Hindlimb muscle (tissue), 1 donor: ENCODE measurements at places on chromosomes 12 and 14.
A peak's percentile ranks its signal among the peaks of the same experiment; 100 is the strongest.

- DNase-seq, result no peak
These were observed 68.8 kb downstream of the GALNT16 start for GRCh38 chr14:69328765-69329164.

GRCh38 chr14:24712909-24713308 is 78.9 kb upstream of the GZMB start:
- no peak for DNase-seq

DNA sequence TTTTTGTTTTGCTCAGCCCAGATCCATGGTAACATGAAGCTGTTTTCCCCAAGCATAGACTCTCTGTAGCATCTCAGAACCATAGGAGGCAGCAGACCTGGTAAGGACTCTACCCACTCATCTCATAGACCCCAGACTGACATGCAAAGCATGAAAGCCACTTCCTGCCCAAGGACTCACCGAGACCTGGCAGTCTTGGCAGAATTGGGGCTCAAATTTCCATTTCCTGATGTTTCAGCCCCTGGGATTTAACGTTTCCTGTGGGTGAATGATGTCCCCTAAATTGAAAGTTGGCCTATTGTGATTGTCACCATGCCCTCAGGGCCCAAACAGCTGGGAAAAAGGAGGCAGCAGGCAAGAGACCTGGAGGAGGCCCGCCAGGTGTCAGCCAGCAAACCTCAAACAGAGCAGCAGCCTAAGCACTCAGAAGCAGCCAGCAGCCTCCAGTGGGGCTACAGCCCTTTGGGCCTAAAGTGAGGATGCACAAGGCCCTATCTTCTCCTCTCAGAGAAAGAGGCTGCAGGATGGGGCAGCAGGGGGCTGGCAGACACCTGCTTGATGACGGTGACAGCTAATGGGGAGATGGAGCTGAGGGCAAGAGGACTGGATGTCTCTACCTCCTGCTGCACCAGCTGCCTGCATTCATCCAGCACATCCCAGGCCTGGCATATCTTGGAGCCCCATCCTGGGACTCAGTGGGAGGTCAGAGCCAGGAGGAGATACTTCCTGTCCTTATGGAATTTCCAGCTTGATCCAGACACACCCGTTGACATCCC is 8.5 kb downstream of the KRT85 start:
- DNase-seq, result no peak

- DNase-seq, result peak; percentile 8
These were observed 1.3 kb downstream of the TMEM233 start for GRCh38 chr12:119594772-119595445.

DNA sequence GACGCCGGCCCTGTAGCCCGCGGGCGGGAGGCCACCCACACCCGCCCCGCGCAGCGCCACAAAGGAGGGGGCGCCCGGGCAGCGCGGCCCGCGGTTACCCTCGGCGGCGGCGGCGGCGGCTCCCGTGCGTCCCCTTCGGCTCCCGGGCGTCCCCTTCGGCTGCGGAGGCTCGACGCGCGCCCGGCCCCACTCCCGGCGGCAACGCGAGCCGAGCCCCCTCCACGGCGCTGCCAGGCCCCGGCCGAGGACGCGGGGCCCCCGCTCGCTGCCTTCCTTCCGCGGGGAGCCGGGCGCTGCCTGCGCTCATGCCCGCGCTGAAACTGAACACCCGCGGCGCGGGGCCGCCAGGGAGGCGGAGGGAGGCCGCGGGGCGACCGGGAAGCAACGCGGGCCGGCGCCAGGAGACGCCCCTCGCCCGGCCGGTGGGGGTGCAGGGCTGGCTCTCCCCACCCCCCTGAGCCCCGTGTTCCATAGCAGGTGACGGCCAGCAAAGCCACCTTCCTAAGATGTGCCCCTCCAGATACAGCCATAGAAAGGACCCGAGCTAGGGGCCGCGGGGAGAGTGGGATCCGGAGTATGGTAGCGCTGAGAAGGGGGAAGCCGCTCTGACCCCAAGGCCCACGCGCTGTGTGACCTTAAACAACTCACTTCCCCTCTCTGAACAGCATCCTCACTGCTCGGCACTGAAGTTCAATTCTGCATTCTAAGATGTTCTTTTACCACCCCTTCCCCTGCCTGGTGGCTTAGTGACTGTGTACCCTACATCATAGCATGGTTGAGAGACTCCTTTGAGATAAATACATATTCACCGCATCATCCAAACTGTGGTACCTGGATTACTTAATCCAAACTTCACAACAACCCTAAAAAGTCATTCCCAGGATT is 42.8 kb downstream of the KDM2B start:
- DNase-seq, result no peak

GRCh38 chr14:105882626-105883025 is 356.2 kb downstream of the TMEM121 start:
- no peak for DNase-seq

GRCh38 chr14:93787465-93788292 is 606 bp downstream of the PRIMA1 start:
- DNase-seq, result no peak

- DNase-seq, result no peak
These were observed 279.7 kb upstream of the SOX5 start for GRCh38 chr12:24229031-24229700.

DNA sequence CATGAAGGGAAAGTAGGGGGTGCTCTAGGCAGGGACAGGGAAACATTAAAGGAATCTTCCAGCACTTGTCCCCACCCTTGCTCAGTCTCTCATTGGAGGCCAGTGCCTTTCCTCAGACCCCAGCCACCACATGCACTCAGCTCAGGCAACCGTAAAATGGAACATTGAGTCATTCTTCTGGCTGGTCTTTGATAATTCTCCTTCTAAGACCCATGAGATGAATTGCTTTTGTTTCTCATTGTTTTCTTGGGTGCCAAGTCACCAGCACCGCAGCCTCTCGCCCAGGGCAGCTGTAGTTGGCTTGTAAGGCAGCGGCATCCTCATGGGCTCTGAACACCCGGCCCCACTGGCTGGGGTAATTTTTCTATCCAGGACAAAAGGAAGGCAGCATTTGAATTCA is 108.2 kb downstream of the PHETA1 start:
- DNase-seq, result no peak

DNA sequence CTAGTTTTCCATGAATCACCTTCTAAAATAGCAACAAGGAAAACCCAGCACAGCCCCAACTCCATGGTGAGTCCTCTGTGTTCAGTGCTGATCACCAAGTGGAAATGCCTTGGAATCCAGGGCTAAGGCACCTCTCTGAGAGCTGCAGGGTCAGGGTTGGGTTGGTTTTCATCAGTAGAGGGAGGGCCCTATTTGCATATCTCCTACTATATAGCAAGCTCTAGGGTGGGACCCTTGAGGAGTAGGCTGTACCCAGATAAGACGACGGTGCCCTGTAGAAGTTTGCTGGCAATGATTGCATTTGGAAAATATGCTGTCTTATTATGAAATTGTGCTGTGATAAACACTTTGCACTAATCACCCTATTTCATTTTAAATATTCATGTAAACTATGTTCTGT is 1011.8 kb downstream of the TMEM121 start:
- DNase-seq, result no peak

DNA sequence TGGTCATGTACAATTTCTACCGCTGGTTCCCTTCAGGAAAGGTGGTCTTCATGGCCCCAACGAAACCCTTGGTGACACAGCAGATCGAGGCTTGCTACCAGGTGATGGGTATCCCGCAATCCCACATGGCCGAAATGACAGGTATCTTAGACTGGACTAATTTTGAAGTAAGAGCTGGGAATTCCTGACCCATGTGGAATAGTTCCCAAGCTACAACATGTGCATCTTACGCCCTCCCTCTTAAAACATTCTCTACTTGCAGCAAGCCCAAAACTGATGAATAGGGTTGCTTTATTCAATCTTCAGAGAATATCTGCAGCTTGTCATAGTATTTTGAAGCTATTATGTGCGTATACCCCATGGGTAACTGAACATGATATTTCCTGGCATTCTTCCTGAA is 669 bp downstream of the FANCM start:
- no peak for DNase-seq

DNA sequence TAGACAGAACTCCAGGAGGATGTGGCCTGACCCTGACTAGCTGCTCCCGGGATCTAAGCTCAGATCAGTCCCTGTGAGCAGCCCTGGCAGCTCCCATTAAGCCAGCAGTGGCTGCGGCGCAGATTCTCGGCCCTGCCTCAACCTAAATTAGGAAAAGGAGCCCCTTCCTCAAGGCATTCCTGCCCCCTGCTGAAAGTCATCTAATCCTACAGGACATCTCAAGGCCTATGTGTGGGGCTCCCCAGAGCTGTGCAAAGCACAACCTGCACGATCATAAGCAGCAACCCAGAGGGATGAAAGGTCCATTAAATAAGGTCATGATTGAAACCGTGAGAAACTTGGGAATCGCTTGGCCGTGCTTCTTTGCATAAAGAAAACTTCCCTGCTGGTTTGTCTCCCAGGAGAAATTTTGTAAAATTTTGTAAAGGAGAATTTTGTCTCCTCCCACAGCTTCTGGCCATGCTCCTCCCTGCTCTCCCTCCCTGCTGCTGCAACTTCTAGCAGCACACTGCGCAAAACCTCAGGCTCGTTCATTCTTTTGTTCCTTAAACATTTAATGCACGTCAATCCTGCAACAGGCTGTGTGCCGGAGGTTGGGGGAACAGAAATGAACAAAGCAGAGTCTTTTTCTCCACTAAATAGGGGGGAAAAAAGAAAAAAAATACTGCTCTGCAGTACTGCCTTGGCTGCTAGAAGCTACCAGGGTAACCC is 96.6 kb upstream of the SLC35F4 start:
- peak; percentile 23 for DNase-seq

DNA sequence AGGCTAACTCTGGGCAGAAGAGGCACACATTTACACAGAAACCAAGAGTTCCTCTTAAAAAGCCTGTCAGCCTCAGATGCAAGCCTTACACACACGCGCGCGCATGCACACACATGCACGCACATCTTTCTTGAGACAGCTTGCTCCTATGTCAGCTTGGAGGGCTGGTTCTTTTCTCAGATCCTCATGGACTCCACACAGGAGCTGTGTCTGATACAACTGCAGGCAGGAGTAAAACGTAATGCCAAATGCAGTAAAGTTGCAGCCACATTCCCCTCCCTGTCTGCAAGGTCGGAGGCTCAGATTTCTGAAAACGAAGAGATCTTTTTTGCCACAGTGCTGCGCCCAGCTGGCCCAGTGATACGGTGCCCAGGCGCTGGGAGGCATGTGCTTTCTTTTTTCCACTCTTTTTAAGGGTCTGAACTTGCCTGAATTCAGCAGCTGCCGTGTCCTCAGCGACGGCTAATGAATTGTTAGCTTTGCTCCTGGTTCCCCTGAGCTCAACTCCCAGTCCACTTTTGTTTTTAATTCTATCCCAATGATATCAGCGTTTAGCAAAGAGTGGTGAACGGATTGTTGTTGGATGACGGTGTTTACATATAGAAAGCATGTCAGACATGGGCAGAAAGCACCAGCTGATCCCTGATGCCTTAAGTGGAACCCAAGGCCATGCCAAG is 72.9 kb upstream of the FOXN3 start:
- DNase-seq, result peak; percentile 70

DNA sequence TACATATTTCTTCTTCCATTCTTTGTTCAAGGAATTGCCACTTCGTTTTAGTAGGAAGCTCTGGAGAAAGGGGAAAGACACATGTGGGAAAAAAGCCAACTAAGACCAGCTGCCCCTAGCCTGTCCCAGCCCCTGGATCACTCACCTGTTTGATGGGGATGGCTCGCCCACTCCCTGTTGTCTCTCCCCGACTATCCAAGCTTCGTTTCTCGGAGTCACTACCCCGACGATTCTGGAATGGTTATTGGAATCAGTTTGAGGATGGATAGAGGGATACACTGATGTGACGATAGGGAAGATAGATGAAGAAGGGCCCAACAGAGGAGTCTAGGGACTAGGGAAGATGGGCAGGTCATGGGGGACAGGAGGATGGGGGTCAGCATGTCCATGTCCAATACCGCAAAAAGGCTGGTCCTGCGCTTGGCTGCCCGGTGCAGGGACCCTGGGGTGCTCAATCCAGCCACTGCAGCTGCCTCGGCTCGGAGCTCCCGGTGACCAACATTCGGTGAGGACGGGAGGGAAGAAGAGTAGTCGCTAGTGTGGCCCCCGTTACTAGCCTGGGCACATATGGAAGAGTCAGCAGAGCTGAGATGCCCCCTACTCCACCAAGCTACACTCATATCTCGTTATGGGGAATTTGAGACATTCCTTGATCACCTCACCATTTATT is 7.0 kb downstream of the AGAP2 start:
- DNase-seq, result no peak

- DNase-seq, result no peak
These were observed 15.0 kb downstream of the ACACB start for GRCh38 chr12:109131154-109132050.

DNA sequence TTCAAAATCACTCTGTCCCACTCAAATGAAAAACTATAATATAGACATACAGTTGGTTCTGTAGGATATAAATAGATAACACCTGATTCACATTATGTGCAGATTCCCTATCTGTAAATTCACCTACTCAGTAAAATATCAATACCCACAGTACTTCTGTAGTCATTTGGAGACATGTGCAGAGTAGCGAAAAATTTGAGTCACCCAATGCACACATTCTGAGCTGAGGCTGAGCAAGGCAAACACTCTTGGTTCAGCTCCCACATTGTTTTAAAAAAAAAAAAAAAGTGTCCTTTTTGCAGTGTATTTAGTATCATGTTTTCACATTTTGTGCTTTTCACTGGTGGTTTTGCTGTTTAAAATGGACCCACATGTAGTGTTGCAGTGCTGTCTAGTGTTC is 27.3 kb upstream of the BBS10 start:
- no peak for DNase-seq

DNA sequence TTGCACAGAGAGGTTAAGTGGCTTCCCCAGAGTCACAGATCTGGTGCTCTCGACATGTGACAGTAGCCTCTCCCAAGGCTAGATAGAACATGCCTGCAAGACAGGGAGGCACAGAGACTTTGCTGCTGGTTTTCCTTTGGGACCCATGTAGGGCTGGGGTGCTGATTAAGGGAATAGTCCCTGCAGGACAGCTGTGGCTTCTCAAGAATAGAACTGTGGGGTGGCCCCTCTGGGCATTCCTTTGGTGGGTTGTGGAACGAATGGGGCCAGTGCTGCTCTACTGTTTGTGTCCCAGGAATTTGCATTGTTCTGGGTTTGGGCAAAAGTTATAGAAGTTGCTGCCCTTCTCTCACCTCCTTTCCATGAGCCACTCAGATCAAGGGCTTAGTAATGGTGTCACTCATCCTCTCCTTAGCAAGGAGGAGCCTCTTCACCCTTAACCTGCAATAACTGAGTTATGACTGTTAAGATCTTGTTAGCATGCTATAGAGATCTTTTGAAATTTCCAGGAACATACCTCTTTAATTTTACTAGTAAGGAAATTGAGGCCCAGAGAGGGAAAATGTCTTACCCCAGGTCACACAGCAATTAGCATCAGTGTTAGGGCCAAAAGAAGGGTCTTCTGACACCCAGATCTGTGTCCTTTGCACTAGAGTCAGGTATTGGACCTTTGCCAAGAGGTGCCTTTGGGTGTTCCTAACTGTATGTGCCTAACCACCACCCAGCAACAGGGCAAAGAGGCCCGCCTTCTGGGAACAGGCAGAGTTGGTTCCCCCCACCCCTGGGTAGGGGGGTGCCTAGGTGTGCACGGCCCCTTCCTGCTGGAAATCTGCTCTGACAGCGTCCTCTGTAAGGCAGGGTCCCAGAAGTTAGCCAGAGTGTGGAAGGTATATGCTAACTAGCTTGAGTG is 31.4 kb downstream of the CD9 start:
- no peak for DNase-seq
